ENCODE measurements at places on chromosomes 1 and 21. TPM values are rescaled to one million over a fixed set of nuclear protein-coding genes. Genes with fewer than 3 reads are reported as not detected.

Gene PRR9
- not detected for total RNA-seq

Gene EFNA1
- 7.3 TPM for total RNA-seq

Gene FASLG
- 3.0 TPM for total RNA-seq

Gene CCDC17
- 4.5 TPM for total RNA-seq

Gene DDAH1
- not detected for total RNA-seq

Gene NBPF6
- total RNA-seq: not detected

Gene MEF2D
- 230 TPM for total RNA-seq

Gene SLC16A4
- 0.24 TPM for total RNA-seq

Gene IGSF21
- not detected for total RNA-seq

Gene CACNA1S
- not detected for total RNA-seq

Gene CAMSAP2
- total RNA-seq: 2.2 TPM

Gene TMOD4
- total RNA-seq: 0.98 TPM

Gene CD1B
- not detected for total RNA-seq

Gene XCL2
- 18.9 TPM for total RNA-seq

Gene WDR64
- 0.14 TPM for total RNA-seq

Gene NBPF10
- total RNA-seq: 1.9 TPM

Gene RHBDL2
- total RNA-seq: not detected

Gene PPIAL4G
- 0.25 TPM for total RNA-seq

Gene PLA2G2F
- total RNA-seq: not detected

Gene ARHGAP30
- total RNA-seq: 63.6 TPM

Gene SLC26A9
- total RNA-seq: not detected

Gene KIAA0040
- total RNA-seq: 8.7 TPM

Gene LTN1
- total RNA-seq: 26.3 TPM

Gene RGS16
- total RNA-seq: 12.0 TPM

Gene REN
- total RNA-seq: not detected

Gene OR2T2
- not detected for total RNA-seq

Gene BLZF1
- total RNA-seq: 11.1 TPM

Gene PTPN14
- total RNA-seq: not detected

Gene NFASC
- not detected for total RNA-seq

Gene PTAFR
- total RNA-seq: 0.08 TPM

Gene ZNF669
- total RNA-seq: 23.2 TPM

Gene TACSTD2
- not detected for total RNA-seq

Gene PDZK1
- total RNA-seq: not detected

Gene ST6GALNAC3
- total RNA-seq: 2.3 TPM

All from CD8-positive, alpha-beta T cell (primary cell).